H1 (cell line): ENCODE measurements at places on chromosomes 7 and 10. TPM values are rescaled to one million over a fixed set of nuclear protein-coding genes. Genes with fewer than 3 reads are reported as not detected.
A peak's percentile ranks its signal among the peaks of the same experiment; 100 is the strongest.

DNA sequence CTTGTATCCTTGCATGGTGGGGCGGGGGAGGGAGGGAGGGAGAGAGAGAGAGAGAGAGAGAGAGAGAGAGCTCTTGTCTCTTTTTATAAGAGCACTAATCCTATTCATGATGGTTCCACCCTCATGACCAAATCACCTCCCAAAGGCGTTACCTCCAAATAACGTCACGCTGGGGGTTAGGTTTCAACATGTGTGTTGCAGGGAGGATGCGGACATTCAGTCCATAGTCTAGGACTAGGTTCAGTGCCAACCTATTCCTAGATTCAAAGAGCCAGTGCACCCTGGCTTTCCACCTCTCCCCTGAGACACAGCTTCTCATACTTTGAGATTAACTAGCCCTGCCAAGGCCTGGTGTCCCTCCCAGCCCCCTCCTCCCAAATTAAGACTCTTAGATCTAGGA, 123.0 kb downstream of the GRK5 start:
- DNase-seq = no peak
- H3K27me3 ChIP-seq = no peaks in the 10 kb centered on the region
- no peaks in the 10 kb centered on the region for H3K36me3 ChIP-seq
- H3K4me3 ChIP-seq = no peak overlapping the region
- H3K27ac ChIP-seq = no peak overlapping the region

DNA sequence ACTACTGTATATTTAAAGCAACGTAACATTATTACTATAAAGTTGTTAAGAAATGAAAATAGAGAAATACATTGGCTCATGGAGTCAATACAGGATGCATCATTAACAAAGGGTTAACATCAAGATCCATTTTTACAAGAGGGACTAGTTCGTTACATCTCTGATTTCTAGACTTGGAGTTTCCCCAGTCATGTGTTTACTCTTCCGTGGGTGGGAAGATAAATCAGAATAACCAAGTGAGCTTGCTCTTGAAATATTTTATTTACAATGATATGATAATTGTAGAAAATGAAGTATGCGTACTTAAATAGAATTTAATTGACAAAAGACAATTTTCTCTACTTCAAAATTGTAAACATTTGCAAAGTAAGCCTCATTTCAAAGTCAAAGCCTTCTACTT, 1.0 kb upstream of the PRKAR2B start:
- DNase-seq = no peak
- no peaks in the 10 kb centered on the region for H3K36me3 ChIP-seq
- H3K4me3 ChIP-seq = no peak overlapping the region
- H3K4me1 ChIP-seq = peaks cover 6% of the 10 kb centered on the region
- H3K27ac ChIP-seq = no peak overlapping the region
- no peaks in the 10 kb centered on the region for H3K27me3 ChIP-seq

CRPPA gene
- total RNA-seq = 0.39 and 0.71 TPM in 2 replicates

GRCh38 chr7:82745820-82746219, 302.2 kb upstream of the CACNA2D1 start:
- no peak overlapping the region; the same call in 1 of the 2 replicates for H3K27ac ChIP-seq
- no peaks in the 10 kb centered on the region for H3K27me3 ChIP-seq
- H3K36me3 ChIP-seq = no peaks in the 10 kb centered on the region
- H3K4me3 ChIP-seq = no peak overlapping the region
- no peaks in the 10 kb centered on the region; the same call in 1 of the 2 replicates for H3K4me1 ChIP-seq
- no peak for DNase-seq

DNA sequence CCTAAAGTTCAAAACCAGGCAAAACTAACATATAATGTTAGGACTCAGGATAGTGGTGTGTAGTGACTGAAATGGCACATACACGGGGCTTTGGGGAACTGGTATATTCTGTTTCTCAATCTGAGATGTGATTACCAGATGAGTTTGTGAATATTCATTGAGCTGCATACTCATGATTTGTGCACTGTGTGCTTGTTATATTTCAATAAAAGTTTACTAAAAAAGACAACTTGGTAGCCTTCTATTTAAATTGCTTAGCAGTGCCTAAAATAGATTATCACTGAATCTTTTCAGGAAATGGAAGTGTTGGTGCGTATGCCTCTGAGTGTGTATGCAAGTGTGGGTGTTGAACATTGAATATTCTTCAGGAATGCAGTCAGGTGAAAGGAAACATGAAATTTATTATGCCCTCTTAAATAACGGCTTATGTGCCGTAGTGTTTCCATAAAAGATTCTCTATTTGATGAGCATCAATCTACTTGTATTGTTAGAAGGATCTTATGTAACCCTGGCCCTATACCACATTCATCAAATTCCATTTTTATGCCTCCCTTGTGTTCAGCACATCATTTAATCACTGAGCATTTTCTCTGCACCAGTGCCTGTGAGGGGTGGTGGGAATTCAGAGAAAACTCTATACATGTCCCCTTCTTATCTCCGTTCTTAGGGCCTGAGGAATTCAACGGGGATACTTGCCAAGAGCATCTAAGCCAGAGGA, 82.6 kb upstream of the AUTS2 start:
- peaks cover 18% of the 10 kb centered on the region for H3K4me1 ChIP-seq
- no peaks in the 10 kb centered on the region for H3K27me3 ChIP-seq
- no peak overlapping the region for H3K4me3 ChIP-seq
- DNase-seq = no peak
- H3K27ac ChIP-seq = no peak overlapping the region

GRCh38 chr7:106721816-106722785, 61.1 kb upstream of the CCDC71L start:
- DNase-seq = no peak
- H3K4me1 ChIP-seq = no peaks in the 10 kb centered on the region
- H3K36me3 ChIP-seq = no peaks in the 10 kb centered on the region
- no peak overlapping the region for H3K27ac ChIP-seq
- H3K4me3 ChIP-seq = no peak overlapping the region

DNA sequence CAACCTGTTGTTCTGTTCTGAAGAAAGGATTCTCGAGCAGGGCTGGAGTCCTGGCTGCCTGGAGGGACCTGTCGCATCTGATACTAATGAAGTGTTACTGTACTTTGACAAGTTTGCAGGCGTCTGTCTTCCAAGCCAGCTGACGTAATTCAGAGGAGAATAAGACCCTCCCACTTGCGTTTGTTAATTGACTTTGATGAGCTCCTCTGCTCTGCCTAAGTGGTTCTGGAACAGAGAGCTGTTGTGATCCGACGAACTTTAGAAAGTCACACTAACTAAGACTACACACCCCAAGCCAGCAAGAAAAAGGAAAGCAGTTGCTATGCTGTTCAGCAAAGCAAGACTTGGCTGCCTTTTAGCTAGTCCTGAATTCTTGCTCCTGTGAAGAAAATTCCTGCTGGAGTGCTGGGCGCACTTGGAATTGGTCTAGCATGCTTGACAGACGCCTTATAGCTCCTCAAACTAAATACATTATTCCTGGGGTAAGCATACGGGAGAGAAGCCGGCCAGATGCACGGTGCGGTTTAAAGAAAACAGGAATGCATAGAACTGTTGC, 200.3 kb downstream of the CACNB2 start:
- no peak overlapping the region for H3K27ac ChIP-seq
- no peaks in the 10 kb centered on the region for H3K27me3 ChIP-seq
- H3K4me3 ChIP-seq = no peak overlapping the region
- DNase-seq = no peak

TSPAN13 gene
- total RNA-seq = 28.1 and 29.9 TPM in 2 replicates

DNA sequence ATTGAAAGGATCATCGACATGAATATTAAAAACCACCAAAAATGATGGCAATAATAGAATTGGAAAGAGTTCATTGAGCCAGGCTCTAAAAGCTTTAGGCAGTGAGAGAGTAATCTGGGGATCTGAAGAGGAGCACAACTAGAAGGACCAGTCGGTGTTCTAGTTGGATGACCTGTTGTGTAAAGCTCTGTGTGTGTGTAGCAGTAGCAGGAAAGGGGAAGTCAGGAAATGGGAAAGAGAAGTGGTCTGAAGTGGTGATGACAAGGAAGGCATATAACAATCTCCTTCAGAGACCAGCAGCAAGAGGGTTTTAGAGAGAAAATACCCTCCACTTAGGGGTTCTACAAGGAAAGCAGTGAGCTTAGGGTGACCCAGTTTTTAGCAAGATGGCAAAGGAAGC, 539.2 kb downstream of the HTR7 start:
- peaks cover 12% of the 10 kb centered on the region; the same call in 1 of the 2 replicates for H3K4me1 ChIP-seq
- H3K4me3 ChIP-seq = no peak overlapping the region
- no peaks in the 10 kb centered on the region for H3K36me3 ChIP-seq

DNA sequence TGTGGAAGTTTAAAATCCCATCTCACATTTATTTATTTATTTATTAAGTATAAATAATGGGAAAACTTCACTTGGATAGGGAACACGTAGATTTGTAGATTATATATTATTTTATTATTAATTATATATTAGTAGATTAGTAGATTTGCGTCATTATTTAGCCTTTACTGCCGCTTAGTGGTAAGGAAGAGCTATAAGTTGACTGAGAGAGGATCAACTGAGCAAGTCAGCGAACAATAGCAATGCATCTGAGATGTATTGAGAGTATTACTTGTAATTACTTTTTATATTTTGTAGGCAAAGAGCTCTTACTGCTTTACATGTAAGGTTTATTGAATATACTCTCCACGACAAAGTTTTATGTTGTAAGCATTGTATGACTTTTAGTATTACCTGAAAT, 244.5 kb upstream of the ANKRD30A start:
- no peaks in the 10 kb centered on the region for H3K4me1 ChIP-seq
- DNase-seq = no peak
- H3K27me3 ChIP-seq = no peaks in the 10 kb centered on the region
- no peaks in the 10 kb centered on the region for H3K36me3 ChIP-seq
- H3K4me3 ChIP-seq = no peak overlapping the region

DNA sequence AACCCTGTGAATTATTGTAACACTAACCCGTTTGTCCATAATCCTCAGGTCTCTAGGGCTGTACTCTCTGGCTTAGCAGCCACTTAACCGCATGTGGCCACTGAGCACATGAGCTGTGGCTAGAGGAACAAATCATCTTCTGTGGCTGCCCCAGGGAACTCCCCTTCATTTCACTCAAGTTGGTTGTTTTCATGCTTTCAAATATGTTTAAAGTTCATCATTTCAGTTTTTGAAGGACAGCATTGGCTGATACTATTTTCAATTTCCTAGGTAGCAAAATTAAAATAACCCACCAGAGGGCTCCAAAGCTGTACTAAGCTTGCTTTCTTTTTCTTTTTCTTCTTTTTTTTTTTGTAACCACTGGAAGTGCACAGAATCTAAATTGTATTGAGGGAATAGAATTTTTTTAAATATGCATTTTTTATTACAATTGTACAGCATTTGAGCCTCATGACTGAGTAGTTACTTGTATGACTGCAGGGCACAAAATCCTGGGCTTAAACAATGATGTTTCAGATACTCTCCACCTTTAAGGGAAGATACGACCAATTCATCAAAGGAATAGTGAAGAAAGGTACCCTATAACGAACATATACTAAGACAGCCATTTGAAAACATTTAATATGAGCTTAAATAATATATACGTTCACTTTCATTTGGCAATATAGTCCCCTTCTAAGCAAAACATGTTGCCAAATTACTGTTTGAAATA, 38.6 kb downstream of the MRC1 start:
- no peak for DNase-seq
- H3K36me3 ChIP-seq = no peaks in the 10 kb centered on the region
- no peaks in the 10 kb centered on the region for H3K27me3 ChIP-seq

SLC26A5 gene
- total RNA-seq = 0.24 and 0.40 TPM in 2 replicates

- H3K27me3 ChIP-seq = no peaks in the 10 kb centered on the region
- peak overlapping the region; percentile 61; the same call in 1 of the 2 replicates for H3K27ac ChIP-seq
- no peaks in the 10 kb centered on the region for H3K36me3 ChIP-seq
- H3K4me1 ChIP-seq = no peaks in the 10 kb centered on the region; the same call in none of the 2 replicates
- no peak overlapping the region for H3K4me3 ChIP-seq
These were observed 320.2 kb downstream of the CDC14C start for GRCh38 chr7:49244543-49244942.

SPAM1 gene
- not detected in 2 replicates for total RNA-seq

DNA sequence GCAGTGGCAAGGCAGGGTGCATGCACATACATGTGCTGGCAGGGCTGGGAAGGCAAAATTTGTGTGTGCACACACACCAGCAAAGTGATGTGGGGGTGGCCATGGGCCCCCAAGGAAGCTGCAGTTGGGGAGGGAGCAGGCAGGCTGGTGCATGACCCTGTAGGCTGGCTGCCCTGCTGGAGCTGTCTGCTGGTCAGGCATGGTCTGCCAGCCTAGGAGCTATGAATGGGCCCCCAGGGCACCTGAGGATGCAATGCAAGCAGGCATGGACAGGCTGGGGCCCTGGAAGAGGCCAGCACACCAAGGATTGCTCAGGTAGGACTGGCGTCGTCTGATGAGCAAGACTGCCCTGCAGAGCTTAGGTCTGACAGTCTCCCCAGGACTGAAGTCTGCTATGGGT, 18.2 kb upstream of the PPP1R3A start:
- no peak for DNase-seq
- H3K27me3 ChIP-seq = no peaks in the 10 kb centered on the region
- no peaks in the 10 kb centered on the region for H3K36me3 ChIP-seq
- H3K4me1 ChIP-seq = no peaks in the 10 kb centered on the region
- H3K27ac ChIP-seq = no peak overlapping the region
- no peak overlapping the region for H3K4me3 ChIP-seq

DNA sequence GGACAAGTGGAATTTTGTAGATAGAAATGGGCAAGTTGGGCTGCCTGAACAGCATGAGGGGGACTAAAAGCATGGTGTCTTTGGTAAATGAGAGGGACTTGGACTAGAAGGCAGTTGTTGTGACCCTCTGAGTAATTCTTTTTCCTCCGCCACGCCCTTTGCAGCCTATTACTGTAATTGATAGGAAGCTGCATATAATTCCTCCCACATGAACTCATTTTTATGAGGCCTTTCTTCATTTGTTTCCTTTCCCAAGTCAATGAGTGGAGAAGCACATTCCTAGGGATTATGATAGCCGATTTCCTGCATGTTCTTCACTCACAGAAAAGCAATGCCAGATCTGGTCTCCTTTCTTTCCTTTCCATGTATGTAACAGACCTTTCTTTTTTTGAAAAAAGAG, 27.7 kb downstream of the ZSCAN25 start:
- H3K36me3 ChIP-seq = no peaks in the 10 kb centered on the region
- H3K4me1 ChIP-seq = peaks cover 2% of the 10 kb centered on the region; the same call in 1 of the 2 replicates
- no peak overlapping the region for H3K4me3 ChIP-seq
- no peak for DNase-seq
- H3K27me3 ChIP-seq = no peaks in the 10 kb centered on the region

- no peak for DNase-seq
- no peaks in the 10 kb centered on the region for H3K36me3 ChIP-seq
- no peaks in the 10 kb centered on the region for H3K27me3 ChIP-seq
- no peak overlapping the region for H3K27ac ChIP-seq
- H3K4me1 ChIP-seq = no peaks in the 10 kb centered on the region
These were observed 9.6 kb upstream of the KIF5B start for GRCh38 chr10:32065856-32066255.
